ENCODE measurements at places on chromosomes 2 and 18.

- no peak for DNase-seq
Measured at GRCh38 chr2:71299507-71299906, 32.1 kb upstream of the ZNF638 start.

DNA sequence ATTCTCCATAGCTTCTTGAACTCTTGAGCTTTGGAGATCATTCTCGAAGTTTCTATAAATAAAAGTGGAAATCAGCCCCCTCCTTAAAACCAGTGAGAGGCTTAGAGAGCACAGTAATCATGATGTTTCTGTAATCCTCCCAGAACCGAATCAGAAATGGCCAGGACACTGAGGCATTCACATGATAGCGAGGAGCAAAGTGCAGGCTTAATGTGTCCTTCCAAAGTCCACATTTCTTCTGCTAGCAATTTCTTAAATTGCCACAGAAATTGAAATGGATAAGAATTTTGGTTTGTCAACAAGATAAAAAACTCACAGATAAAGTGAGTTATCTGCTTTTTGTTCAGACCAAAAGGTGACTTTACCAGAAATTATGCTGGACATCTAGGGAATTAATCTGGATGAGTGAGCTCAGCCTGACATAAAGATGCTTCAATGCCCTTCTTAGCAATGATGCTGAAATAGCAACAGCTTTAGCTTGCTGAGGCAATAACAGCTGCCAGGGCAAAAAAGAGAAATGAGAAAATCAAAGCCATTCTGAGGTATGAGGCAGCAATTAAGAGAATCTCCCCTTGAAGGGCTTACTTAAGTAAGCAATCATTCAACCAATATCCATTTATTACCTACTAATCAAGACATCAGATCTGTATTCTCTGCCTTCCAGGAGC is 82.4 kb upstream of the PHLPP1 start:
- DNase-seq = no peak

DNA sequence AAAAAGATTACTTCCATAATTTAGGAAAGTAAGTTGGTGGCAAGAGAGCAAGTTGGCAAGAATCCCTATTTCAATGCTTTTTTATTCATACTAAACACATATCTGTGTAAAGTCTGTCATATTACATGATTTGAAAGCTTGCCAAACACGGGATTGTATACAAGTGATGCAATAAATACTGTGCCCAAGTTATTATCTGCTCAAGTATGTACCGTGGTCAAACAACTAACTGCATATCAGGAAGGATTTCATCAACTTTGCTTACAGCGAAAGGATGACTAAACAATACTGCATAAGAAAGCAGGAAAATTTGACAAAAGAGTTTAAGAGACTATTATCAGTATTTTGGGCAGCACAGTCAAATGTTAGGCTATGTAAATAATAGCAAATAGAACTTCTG is 69.6 kb upstream of the SCN1A start:
- DNase-seq = no peak

DNA sequence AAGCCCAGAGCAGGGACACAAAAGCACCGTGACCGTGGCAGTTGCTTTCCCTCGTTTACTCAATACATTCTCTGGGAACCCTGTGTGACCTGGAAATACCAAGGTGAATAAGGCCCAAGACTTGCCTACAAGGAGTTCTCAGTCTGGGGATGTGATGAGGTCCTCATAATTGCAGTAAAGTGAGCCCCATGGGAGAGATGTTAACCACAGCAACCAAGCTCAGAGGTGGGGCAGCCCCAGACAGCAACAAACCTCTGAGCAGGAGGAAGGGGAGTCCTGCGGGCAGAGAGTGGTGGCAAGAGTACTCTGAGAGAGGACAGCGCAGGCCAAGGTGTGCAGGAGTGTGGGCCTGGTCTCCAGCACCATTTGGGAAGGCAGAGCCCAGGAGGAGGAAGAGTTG is 91.6 kb downstream of the TTC32 start:
- no peak for DNase-seq

- DNase-seq = no peak
Measured at GRCh38 chr2:190887089-190887488, 6.5 kb downstream of the GLS start.

GRCh38 chr2:114237331-114237730 is 205.1 kb upstream of the DPP10 start:
- no peak for DNase-seq

GRCh38 chr2:20111311-20112131 is 60.1 kb upstream of the LAPTM4A start:
- DNase-seq = no peak

DNA sequence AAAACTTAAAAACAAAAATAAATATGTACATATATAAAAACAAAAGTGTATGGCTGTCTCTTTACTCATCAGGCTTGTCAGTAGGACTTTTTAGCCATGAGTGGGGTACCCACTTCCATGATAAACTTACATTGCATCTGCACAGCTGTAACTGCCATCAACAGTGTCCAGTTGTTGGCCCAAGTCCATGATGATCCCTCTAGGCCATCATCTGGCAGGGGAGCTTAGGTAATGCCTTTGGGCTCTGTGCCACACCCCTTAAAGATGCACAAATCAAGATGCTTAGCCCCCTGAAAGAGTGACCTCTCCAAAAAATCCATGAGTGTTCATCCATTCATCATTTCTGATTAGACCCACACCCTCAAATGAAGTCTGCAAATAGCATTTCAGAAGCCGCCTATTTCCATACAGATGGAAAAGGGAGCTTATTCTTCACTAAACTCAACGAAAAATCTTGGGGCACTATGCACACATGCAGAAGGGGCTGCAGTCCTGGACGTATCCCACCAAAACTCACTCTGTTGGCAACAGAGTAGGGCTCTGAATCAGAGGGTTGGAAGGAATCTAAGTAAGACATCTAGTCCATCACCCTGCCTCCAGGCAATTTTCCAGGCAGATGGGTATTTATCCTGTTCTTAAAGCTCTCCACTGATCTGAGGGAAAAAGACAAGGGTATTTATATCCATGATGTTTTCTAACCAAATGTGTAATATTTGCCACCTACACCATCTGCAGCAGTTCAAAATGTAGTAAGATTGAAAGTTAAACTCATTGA is 691.0 kb downstream of the ZEB2 start:
- no peak for DNase-seq

DNA sequence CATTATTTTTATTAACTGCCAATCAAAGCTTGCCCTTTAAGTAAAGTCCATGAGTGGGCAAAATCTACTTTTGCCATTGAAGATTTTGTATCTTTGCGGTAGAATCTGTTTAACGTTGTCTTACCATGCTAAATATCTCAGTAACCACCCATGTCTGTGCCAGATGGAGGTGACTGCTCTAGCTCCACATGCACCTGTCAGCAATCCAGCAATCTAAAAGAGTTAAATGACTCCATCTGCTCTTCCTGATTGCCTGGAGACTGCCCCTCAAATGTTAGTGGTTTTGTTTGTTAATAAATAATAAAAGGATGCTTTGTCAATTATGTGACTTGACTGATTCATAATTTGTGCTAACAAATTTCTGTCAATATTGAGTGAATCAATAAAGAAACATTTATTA is 141.7 kb downstream of the RBM43 start:
- DNase-seq = no peak

DNA sequence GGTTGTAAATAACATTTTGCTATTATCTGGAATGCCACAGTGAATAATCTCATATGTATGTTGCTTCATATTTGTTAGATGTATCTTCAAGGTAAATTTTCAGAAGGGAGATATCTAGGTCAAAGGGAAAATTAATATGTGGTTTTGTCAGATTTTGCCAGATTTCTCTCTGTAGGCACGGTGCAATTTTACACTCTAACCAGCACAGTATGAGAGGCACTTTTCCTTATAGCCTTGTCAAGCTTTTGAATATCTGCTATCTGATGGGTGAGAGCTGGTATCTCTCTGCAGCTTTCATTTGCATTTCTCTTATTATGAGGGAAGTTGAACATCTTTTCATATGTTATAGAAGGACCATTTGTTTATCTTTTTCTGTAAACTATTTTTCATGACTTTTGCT is 175.7 kb upstream of the PGAP1 start:
- DNase-seq = no peak

DNA sequence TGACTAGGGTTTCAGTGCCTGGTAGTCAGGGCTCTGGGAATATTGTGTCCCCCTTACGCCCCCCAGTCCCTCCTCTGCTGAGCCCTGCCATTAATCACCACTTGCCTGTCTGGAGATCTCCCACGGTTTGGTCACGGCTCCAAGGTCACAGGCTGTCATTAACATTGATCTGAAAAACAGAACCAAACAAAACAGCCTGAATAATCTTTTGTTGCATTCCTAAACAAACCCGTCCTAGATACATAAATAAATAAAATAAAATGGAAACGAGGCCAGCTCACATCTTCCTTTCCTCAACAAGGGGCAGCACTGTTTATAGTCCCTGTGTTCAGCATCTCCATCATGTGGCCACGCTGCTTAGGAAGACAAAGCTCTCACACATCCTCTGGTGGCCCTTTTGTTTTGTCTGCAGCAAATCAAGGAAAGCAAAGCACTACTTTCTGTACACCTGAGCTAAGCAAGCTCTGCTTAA is 282.8 kb downstream of the AGPS start:
- no peak for DNase-seq

DNA sequence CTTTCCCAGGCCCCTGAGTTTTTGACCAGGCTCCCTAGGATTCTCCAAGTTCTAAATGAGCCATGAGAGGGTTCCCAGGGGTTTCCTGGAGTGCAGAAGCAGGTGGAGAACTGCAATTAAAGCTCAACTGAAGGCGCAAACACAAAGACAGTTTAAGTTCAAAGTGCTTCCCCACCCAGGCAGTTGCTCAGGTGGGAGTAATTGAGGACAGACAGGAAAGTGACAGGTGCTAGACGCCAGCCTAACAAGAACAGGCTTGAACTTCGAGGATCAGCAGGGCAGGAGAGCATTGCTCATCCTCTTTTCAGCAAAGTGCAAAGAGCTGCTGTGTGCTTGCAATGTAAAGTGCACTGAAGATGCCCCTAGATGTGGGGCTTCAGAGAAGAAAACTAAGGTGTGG is 77.2 kb upstream of the ST8SIA3 start:
- DNase-seq = no peak

GRCh38 chr2:134218414-134218813 is 35.5 kb upstream of the MGAT5 start:
- no peak for DNase-seq

GRCh38 chr18:8802017-8802672 is 96.8 kb downstream of the MTCL1 start:
- DNase-seq = no peak

DNA sequence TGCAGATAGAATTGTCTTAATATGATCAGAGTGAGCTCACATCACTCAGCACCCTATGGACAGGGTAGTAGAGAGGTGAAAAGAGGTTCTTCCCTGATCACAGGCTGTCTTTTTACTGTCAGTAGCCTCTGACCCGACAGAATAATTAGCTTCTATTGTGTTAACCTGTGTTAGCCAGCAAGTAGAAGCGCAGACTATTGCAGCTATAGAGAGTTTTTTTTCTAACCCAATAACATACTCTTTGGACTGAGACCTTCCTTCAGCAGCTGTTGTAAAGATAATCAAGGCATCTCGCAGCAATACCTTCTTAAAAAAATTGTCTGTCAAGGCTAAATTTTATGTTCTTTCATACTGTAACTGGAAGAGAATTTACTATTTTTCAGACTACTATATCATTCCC is 670.4 kb downstream of the ADCYAP1 start:
- no peak for DNase-seq

GRCh38 chr18:49934457-49934856 is 121.1 kb upstream of the ACAA2 start:
- no peak for DNase-seq

GRCh38 chr2:86022661-86023365 is 82.9 kb downstream of the POLR1A start:
- no peak for DNase-seq

DNA sequence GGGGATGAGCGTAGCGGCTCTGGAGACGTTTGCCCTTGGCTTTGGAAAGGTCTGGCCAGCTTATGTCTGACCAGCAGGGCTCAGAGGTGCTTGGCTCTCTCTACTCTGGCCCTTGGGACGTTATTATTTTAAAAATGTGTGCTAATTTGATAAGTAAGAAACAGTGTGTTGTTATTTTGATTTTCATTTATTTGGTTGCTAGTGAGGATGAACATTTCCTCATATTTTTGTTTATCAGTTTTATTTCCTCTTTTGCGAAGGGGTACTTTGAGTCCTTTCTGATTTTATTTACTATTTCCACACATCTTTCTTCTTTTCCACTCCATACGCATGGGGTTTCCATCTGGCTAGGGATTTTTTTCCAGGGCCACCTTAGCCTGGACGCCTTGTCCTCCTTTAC is 11.4 kb downstream of the CXCR4 start:
- no peak for DNase-seq

All from activated gamma-delta T cell (primary cell).